H7 (cell line): ENCODE measurements at places on chromosomes 11 and 22. TPM values are rescaled to one million over a fixed set of nuclear protein-coding genes. Genes with fewer than 3 reads are reported as not detected.

Gene C22orf23
- 0.26 and 0.28 TPM in 2 replicates for total RNA-seq

Gene KIAA1671
- total RNA-seq = 7.3 and 9.2 TPM in 2 replicates

Gene SCUBE1
- 0.45 and 0.89 TPM in 2 replicates for total RNA-seq

Gene EMID1
- 4.5 and 5.6 TPM in 2 replicates for total RNA-seq

Gene DDTL
- total RNA-seq = 3.5 and 4.2 TPM in 2 replicates

Gene CDC42EP2
- 0.97 and 1.2 TPM in 2 replicates for total RNA-seq

Gene OR2AG2
- total RNA-seq = 0.07 TPM in 2 replicates

Gene PATE2
- total RNA-seq = not detected in 2 replicates
